Activated CD8-positive, alpha-beta T cell treated with anti-CD3 and anti-CD28 coated beads for 36 hours (primary cell): ENCODE measurements at places on chromosomes 11 and 22. TPM values are rescaled to one million over a fixed set of nuclear protein-coding genes. Genes with fewer than 3 reads are reported as not detected.

ANKRD13D gene
- total RNA-seq = 75.4 TPM

CHADL gene
- not detected for total RNA-seq

FOLR3 gene
- total RNA-seq = not detected

GGA1 gene
- total RNA-seq = 59.7 TPM

SSTR3 gene
- total RNA-seq = 7.9 TPM

TENM4 gene
- not detected for total RNA-seq

FREY1 gene
- total RNA-seq = 0.72 TPM

DEPDC7 gene
- total RNA-seq = 2.8 TPM

PGA3 gene
- not detected for total RNA-seq

NLRP14 gene
- total RNA-seq = 0.11 TPM

FKBP2 gene
- 23.5 TPM for total RNA-seq

SLC35F2 gene
- total RNA-seq = 28.1 TPM

DDTL gene
- total RNA-seq = not detected

LUZP2 gene
- not detected for total RNA-seq

SCO2 gene
- 2.7 TPM for total RNA-seq

TESMIN gene
- 3.4 TPM for total RNA-seq

OR8D4 gene
- total RNA-seq = not detected

CD3D gene
- total RNA-seq = 316 TPM

PNPLA3 gene
- total RNA-seq = 0.70 TPM
